CD14-positive monocyte (primary cell): ENCODE measurements at places on chromosomes 1 and 21. TPM values are rescaled to one million over a fixed set of nuclear protein-coding genes. Genes with fewer than 3 reads are reported as not detected.

- no peaks in the 10 kb centered on the region for H3K4me1 ChIP-seq
- H3K27me3 ChIP-seq, result peaks cover 5% of the 10 kb centered on the region
Measured at GRCh38 chr1:3065396-3065795, 3.6 kb upstream of the PRDM16 start.

- H3K27ac ChIP-seq, result no peak overlapping the region
- H3K27me3 ChIP-seq, result no peaks in the 10 kb centered on the region
- peaks cover 13% of the 10 kb centered on the region for H3K4me1 ChIP-seq
Measured at GRCh38 chr1:147204080-147204479, 21.1 kb downstream of the FMO5 start.

DNA sequence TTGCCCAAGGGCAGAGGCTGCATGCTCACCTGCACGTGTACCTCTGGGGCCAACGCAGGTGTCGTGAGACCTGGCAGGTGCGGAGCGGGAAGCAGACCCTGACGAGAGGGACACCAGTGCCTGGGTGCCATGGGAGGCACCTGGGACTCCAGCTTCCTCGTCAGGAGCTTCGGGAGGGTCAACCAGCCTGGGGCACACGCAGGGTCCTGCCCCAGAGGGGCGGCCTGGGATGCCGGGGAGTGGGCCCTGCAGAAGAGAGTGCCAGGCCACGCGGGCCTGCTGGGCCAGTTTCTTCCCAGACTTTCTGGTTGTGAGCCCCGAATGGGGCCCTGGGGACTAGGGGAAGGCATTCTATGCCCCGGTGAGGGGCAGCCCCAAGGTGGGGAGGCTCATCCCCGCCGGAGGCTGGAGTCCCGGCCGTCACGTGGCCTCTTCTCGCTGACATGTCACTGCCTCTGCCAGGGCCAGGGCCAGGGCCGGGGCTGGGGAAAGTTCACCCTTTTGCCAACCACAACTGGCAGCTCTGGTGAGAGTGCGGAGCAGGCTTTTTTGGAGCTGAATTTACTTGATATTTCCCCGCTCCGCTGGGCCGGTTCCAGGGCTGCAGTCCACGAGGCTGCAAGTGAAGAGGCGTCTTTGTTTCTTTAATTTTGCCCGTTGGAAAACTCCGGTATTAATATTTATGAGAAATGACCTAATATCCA, 38.5 kb upstream of the ACTRT2 start:
- H3K27me3 ChIP-seq, result no peaks in the 10 kb centered on the region
- H3K4me3 ChIP-seq, result no peak overlapping the region
- no peak overlapping the region for H3K27ac ChIP-seq
- no peak for DNase-seq
- no peaks in the 10 kb centered on the region for H3K4me1 ChIP-seq

GRCh38 chr1:15948595-15949452, 27.1 kb downstream of the ZBTB17 start:
- H3K36me3 ChIP-seq, result peaks cover 48% of the 10 kb centered on the region
- peak overlapping the region; percentile 92 for H3K27ac ChIP-seq
- H3K4me3 ChIP-seq, result no peak overlapping the region
- H3K27me3 ChIP-seq, result no peaks in the 10 kb centered on the region

- peaks cover 11% of the 10 kb centered on the region for H3K27me3 ChIP-seq
- DNase-seq, result no peak
- no peaks in the 10 kb centered on the region for H3K36me3 ChIP-seq
Measured at GRCh38 chr1:182791281-182792179, 2.0 kb downstream of the NPL start.

CHIA gene
- polyA plus RNA-seq, result not detected

- peaks cover 12% of the 10 kb centered on the region for H3K36me3 ChIP-seq
- no peak overlapping the region for H3K4me3 ChIP-seq
- peaks cover 72% of the 10 kb centered on the region for H3K4me1 ChIP-seq
- no peaks in the 10 kb centered on the region for H3K27me3 ChIP-seq
- no peak for DNase-seq
Measured at GRCh38 chr1:40350391-40350790, 23.1 kb upstream of the SMAP2 start.

DNA sequence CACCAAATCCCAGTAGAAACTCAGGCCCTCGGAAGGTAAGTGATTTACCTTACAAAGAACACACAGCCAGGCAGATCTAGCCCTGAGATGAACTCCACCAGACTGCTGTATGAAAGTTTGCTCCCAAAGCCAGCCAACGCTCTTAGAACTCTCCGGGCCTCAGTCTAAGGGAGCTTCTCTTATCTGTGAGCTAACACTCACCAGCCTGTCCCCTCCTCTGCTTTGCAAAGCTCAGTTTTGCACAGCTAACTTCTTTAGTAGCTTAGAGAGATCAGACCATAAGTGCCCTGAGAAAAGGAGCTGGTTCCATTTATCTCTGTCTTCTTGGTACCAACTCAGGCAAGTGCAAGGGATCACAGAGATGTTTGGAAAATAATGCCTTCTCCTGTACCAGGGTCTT, 195.8 kb upstream of the JUN start:
- no peaks in the 10 kb centered on the region for H3K27me3 ChIP-seq
- H3K4me3 ChIP-seq, result no peak overlapping the region
- no peak overlapping the region for H3K27ac ChIP-seq
- no peaks in the 10 kb centered on the region for H3K36me3 ChIP-seq
- peaks cover 23% of the 10 kb centered on the region for H3K4me1 ChIP-seq

PCNX2 gene
- polyA plus RNA-seq, result 0.29 TPM

MROH7 gene
- not detected for polyA plus RNA-seq

GRCh38 chr1:46910790-46911189, 30.5 kb downstream of the CYP4A11 start:
- no peak for DNase-seq
- H3K36me3 ChIP-seq, result no peaks in the 10 kb centered on the region
- H3K27ac ChIP-seq, result no peak overlapping the region
- no peaks in the 10 kb centered on the region for H3K4me1 ChIP-seq

- H3K36me3 ChIP-seq, result no peaks in the 10 kb centered on the region
- H3K4me1 ChIP-seq, result no peaks in the 10 kb centered on the region
- no peak overlapping the region for H3K27ac ChIP-seq
- DNase-seq, result no peak
- no peak overlapping the region for H3K4me3 ChIP-seq
Measured at GRCh38 chr21:45802956-45803617, 159.6 kb downstream of the PCBP3 start.

DNA sequence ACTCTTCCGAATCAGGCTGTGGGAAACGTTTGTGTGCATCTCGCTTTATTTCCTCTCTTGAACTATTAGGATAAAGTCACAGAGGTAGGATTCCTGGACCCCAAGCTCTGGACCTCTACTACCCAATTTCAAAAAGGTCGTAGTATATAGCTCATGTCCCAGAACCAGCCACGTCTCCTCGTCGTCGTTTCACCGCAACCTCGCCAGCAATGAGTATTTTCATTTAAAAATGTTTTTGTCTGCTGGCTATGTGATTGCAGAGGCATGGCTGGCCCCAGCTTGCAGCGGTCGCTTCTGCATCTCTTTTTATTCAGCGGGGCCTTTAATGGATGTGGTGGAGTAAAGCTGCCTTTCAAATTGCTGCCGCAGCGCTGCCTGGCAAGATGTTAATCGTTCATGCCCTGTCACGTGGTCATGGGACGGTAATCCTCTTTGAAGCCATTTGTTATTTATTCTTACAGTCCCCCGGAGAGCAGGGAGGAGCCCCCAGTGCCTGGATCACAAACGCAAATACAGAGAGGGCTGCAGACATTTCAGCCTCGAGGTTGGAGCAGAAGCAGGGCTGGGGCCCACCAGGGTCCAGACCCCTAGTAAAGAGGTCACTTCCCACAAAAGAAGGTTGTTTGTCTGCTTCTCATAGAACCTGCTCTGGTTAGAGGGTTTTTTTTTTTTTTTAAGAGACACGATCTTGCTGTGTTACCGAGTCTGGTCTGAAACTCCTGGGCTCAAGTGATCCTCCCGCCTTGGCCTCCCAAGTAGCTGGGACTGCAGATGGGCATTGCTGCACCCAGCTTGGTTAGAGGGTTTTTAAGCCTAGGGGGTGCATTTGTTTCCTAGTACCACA, 11.6 kb upstream of the NPHP4 start:
- H3K36me3 ChIP-seq, result no peaks in the 10 kb centered on the region
- H3K27me3 ChIP-seq, result no peaks in the 10 kb centered on the region
- no peak overlapping the region for H3K27ac ChIP-seq
- peaks cover 9% of the 10 kb centered on the region for H3K4me1 ChIP-seq
- H3K4me3 ChIP-seq, result no peak overlapping the region

THEM5 gene
- polyA plus RNA-seq, result not detected

DNA sequence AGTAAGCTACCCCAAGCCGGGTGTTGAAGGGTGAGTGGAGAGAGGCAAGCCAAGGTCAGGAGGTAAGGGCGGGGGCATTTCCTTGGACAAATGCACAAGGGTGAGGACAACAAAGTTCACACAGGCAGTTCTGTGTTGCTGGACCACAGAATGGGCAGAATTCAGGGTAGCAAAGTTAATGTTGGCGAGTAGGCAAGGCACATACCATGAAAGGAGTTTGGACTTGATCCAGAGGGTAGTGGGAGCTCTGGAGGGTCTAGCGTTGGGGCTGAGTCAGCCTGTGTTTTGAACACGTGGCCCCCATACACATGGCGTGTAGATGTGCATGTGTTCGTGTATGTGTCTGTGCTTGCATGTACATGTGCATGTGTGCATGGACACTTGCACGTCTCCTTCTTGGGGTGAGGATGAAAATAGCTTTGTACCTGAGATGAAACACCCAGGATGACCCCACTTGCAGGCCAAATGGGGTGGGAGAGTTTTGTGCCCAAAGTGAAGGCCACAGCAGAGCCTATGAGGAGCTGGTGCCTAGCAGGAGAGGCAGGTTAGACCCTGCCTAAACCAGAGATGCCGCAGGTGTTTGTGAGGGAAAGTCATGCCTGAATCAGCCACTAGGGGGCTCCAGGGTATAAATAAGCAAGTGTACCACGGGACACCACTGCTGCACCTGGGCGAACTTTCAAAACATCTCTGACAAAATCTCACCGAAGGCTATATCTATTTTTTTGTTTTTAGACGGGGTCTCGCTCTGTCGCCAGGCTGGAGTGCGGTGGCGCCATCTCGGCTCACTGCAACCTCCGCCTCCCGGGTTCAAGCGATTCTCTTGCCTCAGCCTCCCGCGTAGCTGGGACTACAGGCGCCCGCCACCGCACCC, 21.8 kb downstream of the SLC27A3 start:
- peaks cover 2% of the 10 kb centered on the region for H3K36me3 ChIP-seq
- DNase-seq, result peak; percentile 47
- no peak overlapping the region for H3K27ac ChIP-seq

CSF1 gene
- 0.69 and 0.92 TPM in 2 replicates for polyA plus RNA-seq

UBL4B gene
- not detected for polyA plus RNA-seq

ZFP69B gene
- polyA plus RNA-seq, result 0.25 and 0.67 TPM in 2 replicates
